ENCODE measurements at places on chromosomes 5 and 9.

- no peak for DNase-seq
These were observed 9.6 kb upstream of the SLC30A5 start for GRCh38 chr5:69084195-69084594.

- no peak for DNase-seq
These were observed 493.5 kb upstream of the WWC1 start for GRCh38 chr5:167797933-167798332.

- DNase-seq = no peak
These were observed 304.6 kb upstream of the CDH12 start for GRCh38 chr5:23157716-23158115.

GRCh38 chr5:118793091-118793490 is 195.3 kb downstream of the DTWD2 start:
- no peak for DNase-seq

DNA sequence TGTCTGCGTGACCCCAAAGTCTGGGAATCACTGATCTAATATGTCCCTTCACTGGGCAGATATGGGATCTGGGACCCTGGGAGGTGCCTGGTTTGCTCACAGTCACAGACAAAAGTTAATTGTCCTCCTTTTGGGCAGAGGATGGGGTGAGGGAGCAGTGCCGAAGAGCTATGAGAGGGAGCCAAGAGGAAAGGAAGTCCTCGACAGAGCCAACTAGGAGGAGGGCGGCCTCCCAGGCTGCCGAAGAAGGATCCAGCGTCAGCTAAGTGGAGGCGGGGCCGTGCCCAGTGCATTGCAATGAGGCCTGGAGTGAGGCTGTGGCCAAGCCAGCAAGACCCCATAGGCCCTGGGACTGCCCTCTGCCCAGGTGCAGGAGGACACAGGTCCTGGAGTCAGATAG is 11.4 kb downstream of the AIF1L start:
- DNase-seq = no peak

DNA sequence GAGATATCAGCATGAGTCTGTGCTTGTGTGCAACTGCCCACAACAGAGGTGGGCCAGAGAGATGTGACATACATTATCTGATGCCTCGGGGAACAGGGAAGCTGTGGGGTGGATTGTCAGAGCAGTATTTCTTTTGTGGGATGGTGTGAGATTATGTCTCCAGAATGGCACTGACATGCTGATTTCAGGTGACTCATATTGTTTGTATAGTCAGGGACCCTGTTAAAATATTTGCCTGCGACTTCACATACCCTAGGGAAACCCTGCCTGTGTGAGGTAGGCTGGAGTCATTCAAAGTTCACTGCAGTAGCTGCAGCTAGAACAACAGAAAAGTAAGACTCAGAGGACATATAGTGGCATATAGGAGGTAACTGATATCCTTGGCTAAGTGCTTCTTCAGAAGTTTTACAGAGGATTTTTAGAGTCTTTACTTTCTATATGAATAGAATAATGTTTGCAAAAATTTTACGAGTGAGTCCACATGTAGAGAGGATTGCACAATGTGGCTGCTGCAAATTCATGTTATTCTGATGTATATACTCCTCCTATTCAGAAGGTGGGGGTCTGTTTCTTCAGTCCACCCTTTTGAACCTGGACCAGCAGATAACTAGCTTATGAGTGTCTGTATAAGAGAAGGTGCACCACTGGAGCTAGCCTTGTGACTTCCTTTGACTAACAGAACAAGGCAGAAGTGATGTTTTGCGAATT is 89.3 kb downstream of the MACIR start:
- no peak for DNase-seq

GRCh38 chr5:61280761-61281427 is 51.2 kb upstream of the ZSWIM6 start:
- no peak for DNase-seq

DNA sequence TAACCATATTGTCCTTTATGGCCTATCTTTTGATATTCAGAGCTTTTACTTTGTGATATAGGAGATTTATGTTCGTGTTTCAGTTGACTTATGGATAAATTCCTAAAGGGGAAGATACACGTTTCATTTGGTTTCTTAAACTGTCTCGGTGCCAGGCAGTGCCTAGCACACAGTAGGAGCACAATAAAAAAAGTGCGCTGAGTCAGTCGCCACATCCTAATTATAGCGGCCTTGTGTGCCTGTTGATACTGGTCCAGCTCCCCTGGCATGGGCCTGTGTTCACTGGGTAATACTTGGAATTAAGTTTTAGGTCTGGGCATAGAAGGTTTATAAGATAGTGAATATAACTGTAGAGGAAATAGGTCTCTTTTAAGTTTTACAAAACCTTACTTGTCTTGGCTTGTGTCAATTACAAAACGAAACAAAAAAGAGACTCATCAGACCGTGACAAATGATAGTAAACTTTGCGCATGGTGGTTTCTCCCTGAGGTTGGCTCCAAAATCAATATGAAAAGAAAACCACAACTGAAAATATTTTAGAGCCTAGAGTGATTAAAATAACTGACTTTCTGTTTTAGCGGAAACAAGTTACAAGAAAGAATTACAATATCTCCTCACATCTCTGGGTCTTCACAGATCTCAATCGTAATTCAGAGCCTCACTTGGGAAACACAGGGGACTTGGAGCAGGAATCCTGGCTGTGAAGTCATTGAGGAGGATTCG is 84.8 kb downstream of the MVB12B start:
- DNase-seq = no peak

GRCh38 chr5:100826133-100826532 is 76.9 kb downstream of the ST8SIA4 start:
- DNase-seq = no peak

GRCh38 chr5:116673453-116673852 is 98.8 kb upstream of the SEMA6A start:
- no peak for DNase-seq

DNA sequence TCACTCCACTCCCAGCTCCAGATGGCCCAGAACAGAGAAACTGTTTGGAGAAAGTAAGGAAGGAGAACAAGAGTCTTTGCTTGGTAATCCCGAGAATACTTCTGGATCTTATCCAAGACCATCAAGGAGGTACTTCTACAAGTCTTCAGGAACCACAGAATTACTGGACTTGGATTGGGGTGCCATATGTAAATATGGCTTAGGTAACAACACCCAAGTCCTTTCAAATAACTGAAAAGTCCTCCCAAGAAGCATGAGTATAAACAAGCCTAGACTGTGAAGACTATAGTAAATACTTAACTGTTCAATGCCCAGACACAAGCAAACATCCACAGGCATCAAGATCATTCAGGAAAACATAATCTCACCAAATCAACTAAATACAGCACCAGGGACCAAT is 170.0 kb downstream of the MCTP1 start:
- DNase-seq = no peak

GRCh38 chr5:161546095-161546469 is 443 bp downstream of the GABRB2 start:
- no peak for DNase-seq

DNA sequence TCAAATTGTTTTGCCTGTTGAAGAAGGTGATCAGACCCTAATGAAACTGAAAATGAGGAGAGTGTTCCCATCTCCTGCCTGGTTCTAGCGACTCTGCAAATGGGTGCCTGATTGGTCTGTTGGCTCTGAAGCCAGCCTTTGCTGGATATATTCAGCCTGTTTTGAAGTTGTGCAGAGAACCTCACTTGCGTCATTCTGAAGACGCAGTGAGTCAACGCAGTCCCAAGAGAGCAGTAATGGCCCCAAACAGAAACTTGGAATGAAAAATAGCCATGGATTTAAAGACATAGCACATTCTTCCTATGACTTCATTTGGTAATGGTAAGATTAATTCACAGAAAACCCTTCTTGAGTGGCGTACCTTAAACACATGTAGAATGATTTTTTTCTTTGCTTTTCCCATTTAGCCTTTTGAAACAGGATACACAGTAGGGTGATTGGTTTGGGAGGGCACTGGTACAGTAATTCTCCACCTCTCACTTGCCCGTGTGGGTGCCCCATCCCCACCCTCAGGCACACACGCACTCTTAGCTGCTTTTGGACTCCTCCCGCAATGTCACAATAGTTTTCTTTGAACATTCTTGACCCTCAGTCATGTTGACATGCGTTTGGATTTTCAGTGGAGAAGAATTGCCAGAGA is 54.1 kb upstream of the ABL1 start:
- DNase-seq = no peak

- DNase-seq = no peak
These were observed 372.1 kb upstream of the C9orf72 start for GRCh38 chr9:27945386-27945785.

DNA sequence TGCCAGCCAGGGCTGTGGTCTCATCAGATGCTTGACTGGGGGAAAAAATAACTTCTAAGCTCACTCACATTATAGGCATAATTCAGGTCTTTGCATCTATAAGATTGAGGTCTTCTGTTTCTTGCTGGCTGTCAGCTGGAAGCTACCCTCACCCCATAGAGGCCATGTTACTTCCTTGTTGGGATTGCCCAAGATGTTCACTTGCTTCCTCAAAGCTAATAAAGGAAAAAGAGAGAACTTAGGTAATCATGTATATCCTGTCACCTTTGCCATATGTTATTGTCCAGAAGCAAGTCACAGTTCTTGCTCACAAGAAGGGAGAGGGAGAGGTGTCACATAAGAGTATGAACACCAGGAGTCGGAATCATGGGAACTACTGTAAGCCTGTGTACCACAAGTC is 38.7 kb upstream of the ANKRD34B start:
- DNase-seq = no peak

- no peak for DNase-seq
These were observed 5.5 kb downstream of the OR1Q1 start for GRCh38 chr9:122619996-122620395.

DNA sequence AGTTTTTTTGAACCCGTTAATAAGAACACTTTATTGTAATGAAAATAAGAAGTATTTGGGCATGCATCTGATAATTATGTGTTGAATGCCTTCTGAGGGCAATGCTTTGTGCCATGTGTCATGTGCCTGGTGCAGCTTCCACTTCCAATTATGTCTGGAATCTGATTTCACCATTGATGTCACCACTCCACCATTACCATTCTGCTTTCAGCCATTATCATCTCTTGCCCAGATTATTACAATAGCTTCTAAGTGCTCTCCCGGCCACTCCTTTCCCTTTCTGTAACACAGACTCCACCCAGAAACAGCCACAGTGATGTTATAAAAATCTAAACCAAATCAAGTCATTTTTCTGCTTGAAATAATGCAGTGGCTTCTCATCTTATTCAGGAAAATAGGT is 171.7 kb downstream of the C9orf152 start:
- no peak for DNase-seq

All from stimulated activated CD8-positive, alpha-beta memory T cell treated with anti-CD3 and anti-CD28 coated beads, Interleukin-7, amount 100 ng/mL, for 1 hour (primary cell).